ENCODE measurements at places on chromosomes 3 and 15. TPM values are rescaled to one million over a fixed set of nuclear protein-coding genes. Genes with fewer than 3 reads are reported as not detected.

The NR1I2 gene
- not detected for total RNA-seq

The GRM2 gene
- 0.37 TPM for total RNA-seq

The FETUB gene
- not detected for total RNA-seq

The ACKR2 gene
- total RNA-seq: 0.72 TPM

GRCh38 chr15:55403531-55403930 lies 4.6 kb downstream of the CCPG1 start:
- no peak for DNase-seq

- DNase-seq: peak; percentile 70
Observed at GRCh38 chr3:24495326-24495994, 810 bp upstream of the THRB start.

- peak; percentile 74 for DNase-seq
Observed at GRCh38 chr3:124770336-124771082, 40.3 kb downstream of the UMPS start.

DNA sequence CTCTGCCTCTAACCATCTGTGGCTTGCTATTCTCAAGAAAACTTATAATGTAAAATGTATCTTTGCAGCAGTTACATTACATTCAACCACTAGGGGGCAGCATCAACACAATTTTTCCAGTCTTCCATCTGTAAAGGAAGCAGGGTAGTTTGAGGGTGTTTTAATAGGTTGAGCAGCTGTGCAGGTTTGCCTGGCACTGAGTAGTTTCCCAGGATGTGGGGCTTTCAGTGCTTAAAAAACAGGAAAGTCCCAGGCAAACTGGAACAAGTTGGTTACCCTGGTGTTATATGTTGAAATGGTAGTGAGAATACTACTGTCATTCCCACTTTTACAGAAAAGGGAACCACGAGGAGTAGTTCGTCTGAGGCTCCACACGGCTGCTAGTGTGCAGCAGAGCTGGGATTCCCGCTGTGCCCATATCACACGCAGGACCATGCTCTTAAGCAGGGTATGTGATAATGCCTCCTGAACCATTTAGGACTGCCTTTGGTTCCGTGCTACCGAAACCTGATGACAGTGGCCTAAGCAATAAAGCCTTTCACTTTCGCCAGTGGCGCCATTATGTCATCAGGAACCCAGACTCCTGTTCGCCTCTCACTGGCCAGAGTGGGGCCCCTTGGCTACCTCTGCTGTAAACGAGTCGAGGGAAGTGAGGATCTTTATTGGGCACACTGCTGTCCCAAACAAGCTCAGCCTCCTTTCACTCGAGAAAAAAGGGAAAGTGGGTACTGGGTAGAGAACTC lies 64.7 kb upstream of the ZBTB38 start:
- peak; percentile 93 for DNase-seq

GRCh38 chr3:38039899-38040261 lies 872 bp downstream of the DLEC1 start:
- peak; percentile 83 for DNase-seq

GRCh38 chr3:16305111-16305541 lies 40.1 kb downstream of the OXNAD1 start:
- no peak for DNase-seq

DNA sequence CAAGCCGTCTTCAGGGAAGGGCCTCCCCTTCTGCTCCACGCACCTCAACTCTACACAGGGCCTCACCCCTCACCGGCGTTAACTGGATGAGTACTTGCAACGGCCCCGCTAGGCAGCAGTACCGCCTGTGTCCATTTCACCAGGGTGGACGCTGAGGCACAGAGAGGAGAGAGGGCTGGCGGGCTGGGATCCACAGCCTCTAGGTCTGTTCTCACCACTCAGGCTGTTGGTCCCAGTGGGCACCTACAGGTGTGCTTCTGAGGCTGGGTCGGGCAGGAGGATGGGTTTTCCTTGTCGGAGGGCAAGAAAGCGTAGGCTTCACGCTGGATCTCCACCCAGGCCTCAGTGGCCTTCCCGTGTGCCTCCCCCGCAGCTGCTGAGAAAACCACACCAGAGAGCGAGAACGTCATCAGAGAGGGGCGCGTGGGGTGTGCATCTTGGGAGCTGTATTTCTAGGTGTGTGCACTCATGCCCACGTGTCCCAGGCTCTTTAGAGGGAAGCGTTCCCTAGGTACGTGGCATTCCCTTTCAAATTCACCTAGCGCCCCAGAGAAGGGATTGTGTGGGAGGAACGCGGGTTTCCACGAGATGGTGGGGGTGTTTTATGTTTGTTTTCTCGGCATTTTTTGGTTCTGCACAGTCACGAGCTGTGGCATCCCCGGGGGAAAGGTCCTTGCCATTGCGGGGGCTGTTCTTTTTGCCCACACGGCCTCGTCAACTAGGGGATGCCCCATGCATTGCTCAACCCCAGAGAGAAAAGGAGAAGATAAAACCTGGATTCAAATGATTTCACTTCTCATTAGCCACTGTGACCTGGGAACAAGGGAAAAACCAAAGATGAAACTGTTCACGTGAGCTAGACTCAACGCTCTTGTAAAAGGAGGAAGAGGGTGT lies 67.7 kb downstream of the MGLL start:
- no peak for DNase-seq

GRCh38 chr3:185405243-185405642 lies 42.3 kb downstream of the MAP3K13 start:
- DNase-seq: no peak

DNA sequence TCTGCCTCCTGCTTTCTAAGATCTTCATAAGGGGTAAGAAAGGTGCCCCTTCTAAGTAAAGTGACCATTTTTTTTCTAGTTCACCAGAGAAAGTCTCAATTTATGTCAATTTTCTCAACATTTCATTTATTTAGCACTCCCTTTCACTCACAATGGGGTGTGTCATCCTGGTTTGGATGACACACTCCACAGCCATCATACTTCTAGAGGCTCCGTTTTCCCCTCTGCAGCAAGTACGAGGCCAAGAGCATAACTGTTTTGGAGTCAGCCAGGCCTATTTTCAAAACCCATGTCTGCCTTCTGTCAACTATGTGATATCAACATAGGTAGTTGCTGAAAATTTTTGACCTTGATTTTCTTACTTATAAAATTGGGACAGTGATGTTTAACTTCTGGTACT lies 703.2 kb downstream of the NLGN1 start:
- DNase-seq: no peak

DNA sequence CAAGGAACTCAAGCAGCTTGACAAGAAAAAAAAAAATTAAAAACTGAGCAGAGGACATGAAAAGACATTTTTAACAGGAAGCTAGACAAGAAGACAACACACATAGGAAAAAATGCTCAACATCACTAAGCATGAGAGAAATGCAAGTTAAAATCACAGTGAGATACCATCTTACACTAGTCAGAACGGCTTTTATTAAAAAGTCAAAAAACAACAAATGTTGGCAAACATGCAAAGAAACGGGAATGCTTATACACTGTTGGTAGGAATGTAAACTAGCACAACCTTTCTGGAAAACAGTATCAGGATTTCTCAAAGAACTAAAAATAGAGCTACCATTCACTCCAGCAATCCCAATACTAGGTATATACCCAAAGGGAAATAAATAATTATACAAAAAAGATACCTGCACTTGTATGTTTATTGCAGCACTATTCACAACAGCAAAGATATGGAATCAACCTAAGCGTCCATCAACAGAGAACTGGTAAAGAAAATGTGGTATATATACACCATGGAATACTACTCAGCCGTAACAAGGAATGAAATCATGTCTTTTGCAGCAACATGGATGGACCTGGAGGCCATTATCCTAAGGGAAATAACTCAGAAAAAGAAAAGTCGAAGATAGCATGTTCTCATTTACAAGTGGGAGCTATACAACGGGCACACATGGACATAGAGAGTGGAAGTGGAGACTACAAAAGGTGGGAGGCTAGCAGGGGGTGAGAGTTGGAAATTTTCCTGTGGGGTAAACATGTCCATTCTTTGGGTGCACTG lies 5.2 kb downstream of the GOLIM4 start:
- no peak for DNase-seq

DNA sequence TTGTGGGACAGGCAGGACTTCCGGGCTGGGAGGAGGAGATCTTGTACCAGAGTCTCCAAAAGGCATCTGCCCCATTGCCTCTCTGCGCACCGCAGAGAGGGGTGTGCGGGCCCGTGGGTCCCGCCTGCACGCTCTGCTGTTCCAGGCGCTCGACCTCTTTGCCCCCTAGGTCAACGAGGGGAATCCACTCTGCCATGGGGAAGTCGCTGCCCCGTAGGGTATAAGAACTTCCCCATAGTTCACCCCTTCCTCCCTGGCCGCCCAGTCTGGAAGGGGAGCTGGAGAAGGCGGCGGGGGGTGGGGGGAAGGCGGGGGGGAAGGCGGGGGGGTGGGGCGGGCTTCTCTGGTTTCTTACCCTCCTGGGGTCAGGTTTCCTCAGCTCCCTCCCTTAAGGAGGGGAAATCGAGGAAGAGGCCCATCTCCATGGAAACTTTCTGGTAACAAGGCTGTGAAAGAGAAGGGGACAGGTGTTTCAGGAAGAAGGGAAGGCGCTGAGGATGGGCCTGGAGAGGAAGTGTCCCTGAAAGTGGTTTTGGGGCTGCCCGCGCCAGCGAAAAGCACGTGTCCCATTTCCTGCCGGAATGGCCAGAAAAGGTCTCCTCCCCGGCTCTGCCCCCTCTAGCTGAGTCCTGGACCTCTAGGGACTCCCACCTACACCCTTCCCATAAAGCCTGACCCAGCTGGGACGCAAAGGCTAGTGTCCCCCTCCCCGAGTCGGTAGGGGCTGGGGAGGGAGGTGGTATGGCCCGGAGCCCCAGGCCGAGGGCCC lies 27.5 kb downstream of the NR1I2 start:
- DNase-seq: peak; percentile 32

DNA sequence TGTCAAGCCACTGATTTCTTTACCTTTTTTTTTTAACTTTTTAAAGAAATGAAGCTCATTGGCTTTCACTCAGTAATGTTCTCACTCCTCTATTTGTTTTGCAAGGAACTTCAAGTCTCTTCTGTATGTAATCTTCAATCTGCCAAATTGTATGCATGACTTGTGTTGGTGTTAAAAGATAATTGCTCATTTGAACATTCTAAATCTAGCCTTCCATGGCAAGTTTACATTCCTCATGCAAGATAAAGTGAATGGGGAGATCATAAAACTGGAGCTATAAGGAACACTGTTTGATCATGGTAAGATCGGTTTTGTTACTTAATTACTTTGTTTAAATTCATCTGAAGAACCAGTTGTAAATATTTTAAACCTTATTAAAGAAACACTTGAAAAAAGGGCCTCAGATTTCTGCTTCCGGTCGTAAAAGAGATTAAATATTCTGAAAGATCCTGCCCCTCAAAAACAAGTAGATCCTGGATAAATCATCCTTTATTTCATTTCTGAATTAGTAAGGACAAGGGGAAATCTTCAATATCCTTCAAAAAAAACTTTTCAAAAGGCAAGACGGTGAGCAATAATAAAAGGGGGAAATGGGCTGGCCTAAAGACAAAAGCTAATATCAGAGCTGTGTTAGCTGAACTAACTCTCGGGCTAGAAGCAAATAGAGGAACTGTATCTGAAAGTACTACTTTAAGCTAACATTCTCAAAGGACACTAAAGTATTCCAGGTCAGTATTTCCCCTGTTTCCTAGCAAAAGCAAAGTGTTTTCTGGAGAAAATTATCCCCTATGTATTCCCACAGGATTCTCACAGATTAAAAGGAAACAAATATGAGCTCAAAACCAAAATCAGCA lies 107.0 kb upstream of the ATP11B start:
- DNase-seq: no peak

DNA sequence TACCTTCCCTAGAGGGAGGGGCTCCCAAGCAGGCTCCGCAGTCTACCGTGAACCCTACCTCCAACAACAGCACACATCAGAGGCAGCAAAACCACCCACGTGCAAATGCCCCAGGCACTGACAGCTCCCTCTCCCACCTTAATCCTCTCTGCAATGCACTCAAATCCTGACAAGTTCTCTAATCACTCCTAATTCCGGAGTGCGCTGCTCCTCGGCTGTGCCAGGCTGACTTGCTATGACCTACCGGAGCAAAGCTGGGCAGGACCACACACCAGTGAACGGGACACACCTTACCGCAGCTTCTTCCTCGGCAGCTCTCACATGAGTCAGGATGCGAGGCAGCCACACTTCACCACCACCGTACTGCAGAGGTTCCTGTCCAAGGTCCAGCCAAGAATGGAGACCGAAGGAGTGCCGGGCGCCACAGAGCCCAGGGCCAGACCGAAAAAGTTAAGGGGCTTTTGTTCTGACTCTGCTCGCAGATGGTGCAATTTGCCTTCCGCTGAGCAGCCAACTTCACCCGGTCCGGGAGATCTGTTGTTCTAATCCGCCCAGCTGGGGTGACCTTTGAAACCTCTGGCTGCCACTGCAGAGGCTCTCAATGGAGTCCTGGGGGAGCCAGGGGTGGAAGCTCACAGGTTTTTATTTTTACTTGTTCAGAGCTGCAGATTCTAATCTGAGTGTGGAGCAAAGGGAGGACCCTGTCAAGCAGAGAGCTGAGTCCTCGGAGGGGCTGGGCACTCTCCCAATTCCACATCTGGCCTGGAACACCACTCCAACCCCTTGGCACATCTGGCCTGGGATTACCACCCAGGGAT lies 84.4 kb downstream of the MYLK start:
- DNase-seq: no peak

- no peak for DNase-seq
Observed at GRCh38 chr15:100682468-100682867, 80.1 kb downstream of the ASB7 start.

DNA sequence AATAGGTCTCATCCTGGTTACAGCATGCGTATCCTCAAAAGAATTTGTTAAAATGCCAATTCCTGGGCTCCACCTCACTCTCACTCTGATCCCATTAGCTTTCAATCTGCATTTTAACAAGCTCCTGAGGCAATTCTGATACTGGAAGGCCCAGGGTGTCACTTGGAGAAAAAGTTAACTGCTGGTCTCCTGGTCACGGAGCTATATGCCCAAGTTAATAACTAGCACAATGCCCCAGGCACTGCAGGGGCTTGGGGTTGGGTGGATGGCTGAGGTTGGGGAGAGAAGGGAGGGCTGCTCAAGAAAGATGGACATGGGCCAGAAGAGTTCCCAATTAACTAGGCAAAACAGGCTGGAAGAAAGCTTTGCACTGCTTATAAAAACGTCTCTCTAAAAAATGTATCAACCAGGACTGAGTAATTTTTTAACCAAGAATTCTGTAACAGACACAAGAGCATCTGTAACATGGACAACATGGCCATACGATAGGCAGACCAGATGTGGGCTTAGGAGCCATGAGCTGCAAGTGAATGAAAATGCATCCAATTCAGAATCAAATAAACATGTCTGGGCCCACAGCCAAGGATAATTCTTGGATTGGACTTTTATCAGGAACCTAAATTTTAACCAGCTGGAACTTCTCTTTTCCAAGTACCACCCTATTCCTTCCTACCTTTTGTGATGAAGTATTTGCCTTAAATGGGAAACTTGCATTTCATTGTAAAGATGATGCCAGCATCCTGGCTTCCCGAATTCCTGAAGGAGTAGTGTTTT lies 4.2 kb downstream of the IL17RD start:
- DNase-seq: peak; percentile 70
